ENCODE measurements at places on chromosomes 1 and 21.

- DNase-seq, result no peak
These were observed 103.3 kb downstream of the DIRAS3 start for GRCh38 chr1:67947114-67947513.

GRCh38 chr1:190754666-190755065, 277.0 kb upstream of the BRINP3 start:
- DNase-seq, result no peak

GRCh38 chr1:184803180-184803492, 48.5 kb upstream of the EDEM3 start:
- no peak for DNase-seq

- no peak for DNase-seq
These were observed 150.2 kb downstream of the ASTN1 start for GRCh38 chr1:177014325-177014724.

DNA sequence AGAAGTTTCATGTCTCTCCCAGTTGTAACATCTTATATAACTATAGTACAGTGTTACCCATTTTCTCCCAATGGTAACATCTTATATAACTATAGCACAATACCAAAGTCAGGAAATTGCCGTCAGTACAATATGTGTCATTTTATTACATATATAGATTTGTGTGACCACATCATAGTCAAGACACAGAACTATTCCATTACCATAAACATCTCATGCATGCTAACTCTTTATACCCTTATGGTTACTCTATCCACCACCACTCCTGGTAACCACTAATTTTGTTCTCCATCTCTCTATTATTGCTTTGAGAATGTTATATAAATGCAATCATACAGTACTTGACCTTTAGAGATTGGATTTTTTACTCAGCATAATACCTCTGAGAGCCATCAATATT, 120.7 kb downstream of the BACH1 start:
- no peak for DNase-seq

GRCh38 chr1:8284127-8284526, 33.8 kb upstream of the SLC45A1 start:
- no peak for DNase-seq

- DNase-seq, result no peak
These were observed 39.6 kb downstream of the UBASH3A start for GRCh38 chr21:42443181-42443785.

DNA sequence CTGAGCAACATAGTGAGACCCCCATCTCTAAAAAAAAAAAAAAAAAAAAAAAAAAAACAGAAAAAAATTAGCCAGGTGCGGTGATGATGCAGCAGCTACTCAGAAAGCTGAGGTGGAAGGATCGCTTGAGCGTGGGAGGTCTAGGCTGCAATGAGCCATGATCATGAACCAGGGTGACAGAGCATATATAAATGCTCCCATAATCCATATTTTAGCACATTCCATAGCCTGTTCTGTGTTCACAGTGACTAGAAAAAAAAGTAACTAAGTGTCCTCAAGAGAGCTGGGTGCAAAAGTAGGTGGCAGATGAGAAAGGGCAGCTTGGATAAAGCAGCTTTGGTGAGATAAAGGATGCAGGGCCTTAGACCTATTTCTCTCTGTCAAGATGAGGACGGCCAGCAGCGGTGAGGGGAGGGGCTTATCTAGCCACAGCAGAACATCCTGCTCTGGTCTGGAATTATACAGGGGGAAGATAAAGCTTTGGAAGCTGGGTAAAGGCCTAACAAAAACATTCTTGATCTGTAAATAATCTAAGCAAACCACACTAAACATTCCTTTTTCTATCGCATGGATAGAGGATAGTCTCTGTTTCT, 205.3 kb downstream of the DAB1 start:
- no peak for DNase-seq

- no peak for DNase-seq
These were observed 30.4 kb downstream of the TRIT1 start for GRCh38 chr1:39852876-39853275.

GRCh38 chr1:112058815-112059450, 69.5 kb upstream of the KCND3 start:
- DNase-seq, result no peak

DNA sequence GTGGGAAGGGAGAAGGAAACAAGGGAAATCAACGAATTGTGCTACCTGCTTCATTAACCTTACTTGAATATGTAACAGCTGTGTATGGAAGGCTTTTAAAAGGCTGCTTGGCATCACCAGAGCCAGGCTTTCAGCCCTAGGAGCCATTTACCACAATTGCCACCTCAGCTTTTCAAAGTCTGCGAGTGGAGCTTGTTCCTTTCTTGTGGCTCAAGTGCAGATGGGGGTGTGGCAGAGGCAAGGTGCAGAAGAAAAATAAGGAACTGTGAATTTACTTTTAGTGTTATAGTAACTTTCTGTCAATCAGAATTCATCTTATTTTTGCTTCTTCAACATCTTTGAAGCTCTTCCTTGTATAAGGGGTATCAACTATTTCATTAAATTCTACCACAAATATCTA, 17.6 kb downstream of the CLCA2 start:
- no peak for DNase-seq

Measured in T-helper 17 cell (primary cell).